WTC11 (cell line): ENCODE measurements at places on chromosomes 3 and 15. TPM values are rescaled to one million over a fixed set of nuclear protein-coding genes. Genes with fewer than 3 reads are reported as not detected.

Gene PRR20G
- 0.18 TPM in 1 of 3 replicates, not detected in the others for total RNA-seq

Gene CFAP100
- total RNA-seq, result 0.41 TPM in 1 of 3 replicates, not detected in the others

Gene FRMD5
- total RNA-seq, result 10.5 to 14.1 TPM (median 10.5 TPM) in 3 replicates

Gene SLC28A2
- 0.20 TPM in 1 of 3 replicates, not detected in the others for total RNA-seq

Gene SCN11A
- total RNA-seq, result 0.13 to 0.27 TPM (median 0.25 TPM) in 3 replicates
